Stimulated activated CD4-positive, alpha-beta T cell treated with anti-CD3 and anti-CD28 coated beads, Interleukin-4, amount 100 ng/mL, for 24 hours (primary cell): ENCODE measurements at places on chromosomes 2 and 18.

GRCh38 chr2:209305746-209306196 lies 118.1 kb upstream of the MAP2 start:
- DNase-seq: no peak

- DNase-seq: no peak
These were observed 65.4 kb downstream of the TTC21B start for GRCh38 chr2:165888171-165888570.

GRCh38 chr18:35463050-35463449 lies 34.7 kb downstream of the INO80C start:
- no peak for DNase-seq

GRCh38 chr18:50895350-50896045 lies 16.6 kb downstream of the ME2 start:
- DNase-seq: no peak

DNA sequence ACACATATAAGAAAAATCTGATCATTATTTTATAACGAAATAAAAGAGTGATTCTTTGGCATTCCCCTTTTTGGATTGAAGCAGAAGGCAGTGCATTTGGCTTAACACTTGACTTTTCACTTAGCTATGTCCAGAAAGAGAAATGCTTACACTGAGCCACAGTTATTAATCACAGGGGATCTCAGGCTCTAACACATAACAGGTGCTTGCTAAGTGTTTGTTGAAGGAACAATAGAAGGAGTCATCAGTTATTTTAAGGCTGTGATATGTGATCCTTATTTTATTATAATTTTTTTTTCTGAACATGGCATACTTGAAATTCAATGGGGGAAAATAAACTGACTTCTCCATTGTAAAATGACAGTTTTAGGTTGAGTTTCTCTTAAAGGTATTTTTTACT lies 209.5 kb downstream of the UBE2E3 start:
- DNase-seq: no peak
